ENCODE measurements at places on chromosomes 1 and 21.

DNA sequence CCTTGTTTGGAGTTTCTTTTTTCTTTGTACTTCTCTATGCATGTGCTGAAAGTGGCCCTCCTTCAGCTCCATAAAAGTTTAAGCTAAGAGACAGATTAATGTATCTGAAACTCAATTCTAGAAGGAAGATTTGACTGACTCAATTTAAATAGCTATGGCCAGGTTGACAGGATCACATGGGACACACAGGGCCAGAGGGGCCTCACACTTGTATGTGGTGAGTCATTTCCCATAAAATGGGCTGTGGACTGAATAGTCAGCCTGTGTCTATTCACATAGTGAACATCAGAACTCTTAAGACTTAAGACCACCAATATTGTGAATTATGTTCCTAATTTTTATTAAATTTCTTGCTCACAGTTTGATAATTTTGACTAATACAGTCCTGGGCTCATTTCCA is 45.7 kb upstream of the DEPDC1 start:
- no peak for DNase-seq

DNA sequence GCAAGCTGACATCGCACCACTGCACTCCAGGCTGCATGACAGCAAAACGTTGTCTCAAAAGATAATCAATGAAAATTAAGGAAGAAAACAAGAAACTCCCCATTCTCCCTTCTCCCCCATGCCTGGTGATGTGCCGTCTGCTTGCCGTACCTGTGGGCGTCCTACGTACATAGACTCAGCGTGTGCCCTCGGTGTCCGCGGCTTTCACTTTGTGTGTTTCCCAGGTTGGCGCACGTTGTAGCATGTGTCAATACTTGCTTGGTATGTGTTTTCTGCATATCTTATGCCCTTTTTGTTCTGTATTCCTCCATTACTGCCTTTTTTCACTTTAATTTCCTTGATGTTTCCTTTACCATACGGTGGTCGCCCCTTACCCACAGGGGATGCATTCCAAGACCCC is 53.8 kb downstream of the PCNT start:
- no peak for DNase-seq

DNA sequence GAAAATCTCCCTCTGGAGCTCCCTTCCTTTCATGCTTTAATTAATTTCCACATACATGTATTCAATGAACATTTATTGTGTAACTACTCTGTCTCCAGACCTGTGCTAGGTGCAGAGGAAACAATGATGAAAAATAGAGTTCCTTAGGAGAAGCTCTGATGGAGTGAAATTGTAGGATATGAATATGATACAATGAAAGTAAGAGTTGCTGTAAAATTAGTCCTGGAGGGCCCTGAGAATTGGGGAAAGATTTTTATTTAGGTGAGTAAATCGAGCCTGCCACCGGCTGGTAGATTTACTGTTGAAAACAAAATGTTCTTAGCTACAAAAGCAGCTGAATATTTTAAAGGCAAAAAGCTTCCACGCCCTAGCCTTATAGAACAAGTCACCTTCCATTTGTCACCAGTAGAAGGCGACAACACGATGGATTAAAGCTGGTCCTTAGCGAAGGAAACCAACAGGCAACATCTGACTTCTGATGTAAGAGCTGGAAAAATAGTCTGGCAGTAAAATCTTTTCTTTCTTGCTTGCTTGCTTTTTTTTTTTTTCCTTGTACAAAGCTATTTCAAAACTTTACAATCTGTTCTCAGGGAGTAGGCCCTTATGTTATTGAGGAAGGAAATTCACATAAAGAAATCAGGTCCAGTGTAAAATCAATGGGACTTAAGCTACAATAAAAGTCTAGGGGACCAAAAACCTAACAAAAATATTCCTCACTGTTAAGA is 82.0 kb upstream of the ROR1 start:
- no peak for DNase-seq

DNA sequence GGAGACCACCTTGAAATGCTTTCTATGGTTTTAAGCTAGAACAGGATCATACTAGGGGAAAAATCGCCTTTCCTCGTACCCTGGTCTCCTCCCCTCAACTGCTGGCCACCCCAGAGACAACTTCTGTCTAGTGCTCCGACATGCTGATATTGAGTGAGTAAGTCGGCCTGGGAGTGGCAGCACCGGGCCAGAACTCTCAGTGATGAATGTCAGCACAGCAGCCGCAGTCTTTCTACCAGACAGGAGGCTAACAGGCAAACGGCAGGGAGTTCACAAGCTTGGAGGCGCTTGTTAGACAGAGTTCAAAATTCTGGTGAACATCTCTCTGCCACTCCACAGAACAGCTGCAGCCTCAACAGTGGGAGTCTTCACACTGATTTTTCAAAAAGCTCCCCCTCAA is 716.9 kb downstream of the ADGRL2 start:
- peak; percentile 53 for DNase-seq

- DNase-seq: no peak
Observed at GRCh38 chr1:54287801-54288211, 87.8 kb downstream of the MRPL37 start.

- no peak for DNase-seq
Observed at GRCh38 chr1:205669341-205670149, 10.8 kb downstream of the SLC45A3 start.

GRCh38 chr1:115168026-115168425 is 78.7 kb upstream of the TSPAN2 start:
- DNase-seq: no peak

- no peak for DNase-seq
Observed at GRCh38 chr1:84386716-84387479, 11.4 kb upstream of the DNASE2B start.
